Panc1 (cell line): ENCODE measurements at places on chromosomes 5 and 9.

- DNase-seq = no peak
Observed at GRCh38 chr9:72443855-72444254, 77.6 kb upstream of the TMC1 start.

DNA sequence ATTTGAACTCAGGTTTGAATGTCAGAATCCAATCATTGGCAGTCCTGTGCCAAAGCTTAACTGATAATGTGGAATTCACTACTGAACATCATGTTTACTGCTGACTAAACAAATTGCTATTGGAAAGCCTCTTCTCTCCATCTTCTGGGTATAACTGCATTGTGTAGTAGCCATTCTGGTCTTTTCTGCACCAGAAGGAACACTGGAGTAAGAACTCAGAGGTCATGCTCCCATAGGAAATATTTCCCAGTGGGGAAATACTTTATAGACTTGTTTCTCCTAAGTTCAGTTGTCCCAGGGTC is 25.9 kb downstream of the SLC1A3 start:
- no peak for DNase-seq

- no peak for DNase-seq
Observed at GRCh38 chr5:86463339-86463738, 154.4 kb upstream of the COX7C start.

- peak; percentile 28 for DNase-seq
Observed at GRCh38 chr5:1763548-1763911, 36.1 kb downstream of the MRPL36 start.

DNA sequence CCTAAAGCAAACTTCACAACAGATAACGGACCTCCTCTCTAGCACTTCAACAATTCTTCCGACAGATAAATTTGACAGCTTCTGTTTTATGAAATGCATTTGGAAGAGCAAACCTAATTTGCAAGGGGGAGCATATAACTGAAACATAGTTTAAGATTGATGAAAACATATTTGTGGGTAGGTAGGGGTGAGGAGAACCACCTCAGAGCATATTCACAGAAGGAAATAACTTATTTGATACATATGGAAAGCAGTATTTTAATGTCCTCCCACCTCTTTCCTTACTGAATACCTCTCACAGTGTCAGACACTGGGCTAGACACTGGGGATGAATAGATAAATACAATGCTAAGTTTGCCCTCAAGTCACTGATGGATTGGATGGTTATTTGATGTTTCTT is 384.8 kb downstream of the MAT2B start:
- no peak for DNase-seq

DNA sequence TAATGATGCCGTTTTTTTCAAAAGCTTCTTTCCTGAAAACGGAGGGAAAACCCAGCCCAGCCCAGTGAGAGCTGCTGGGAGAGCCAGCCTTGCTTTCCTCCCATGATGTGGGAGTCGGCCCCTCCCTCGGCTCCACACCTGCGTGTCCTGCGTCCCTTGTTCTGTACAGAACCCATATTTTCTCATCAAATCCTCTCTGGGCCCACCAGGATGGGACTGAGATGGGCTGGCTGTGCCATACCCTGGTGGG is 8.9 kb downstream of the FLT4 start:
- DNase-seq = no peak

GRCh38 chr5:90542827-90543519 is 13.6 kb upstream of the LYSMD3 start:
- no peak for DNase-seq

- no peak for DNase-seq
Observed at GRCh38 chr5:42887575-42887974, 75.9 kb upstream of the SELENOP start.

DNA sequence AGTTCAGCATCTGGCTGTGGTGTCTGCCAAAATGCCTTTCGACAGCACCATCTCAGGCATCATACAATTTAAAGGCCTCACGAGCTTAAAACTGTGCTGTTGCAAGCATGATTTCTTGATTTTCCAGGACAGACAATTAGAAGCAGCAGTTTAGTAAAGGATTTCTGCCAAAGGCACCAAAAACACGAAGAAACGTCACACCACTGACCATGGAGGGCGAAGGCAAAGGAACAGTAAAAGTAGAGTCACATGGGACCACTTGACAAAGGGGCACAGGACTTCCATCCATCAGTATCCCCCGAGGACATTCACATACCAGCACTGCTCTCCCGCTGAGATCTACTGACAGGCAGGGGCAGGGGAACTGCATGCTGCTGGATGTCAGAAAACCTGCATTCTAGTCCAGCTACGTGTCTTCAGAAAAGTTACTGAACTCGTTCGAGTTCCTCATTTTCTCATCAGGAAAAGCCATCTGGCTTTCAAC is 70.4 kb upstream of the FBXW11 start:
- DNase-seq = no peak

GRCh38 chr9:655875-656274 is 185.6 kb upstream of the DMRT1 start:
- DNase-seq = no peak

DNA sequence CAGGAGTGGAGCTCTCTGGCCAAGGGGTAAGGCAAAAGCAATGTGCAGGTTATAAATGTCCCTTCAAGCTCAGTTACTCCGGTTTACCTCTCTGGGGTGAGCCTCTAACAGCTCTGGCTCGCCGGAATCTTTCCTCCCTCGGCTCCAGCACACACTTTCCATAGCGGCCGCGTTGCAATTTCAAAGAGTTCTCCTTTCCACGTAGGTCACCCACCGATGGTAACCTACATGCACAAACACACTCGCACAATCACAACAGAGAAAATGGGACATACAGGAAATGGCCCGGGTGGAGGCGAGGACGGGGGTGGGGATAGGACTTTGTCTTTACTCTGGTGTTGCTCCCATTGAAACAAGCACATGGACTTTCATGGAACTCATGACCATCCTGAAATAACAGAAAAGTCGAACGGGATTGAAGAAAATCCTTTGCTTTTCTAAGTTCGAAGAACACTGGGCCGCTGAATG is 1.2 kb downstream of the LHFPL2 start:
- no peak for DNase-seq

- DNase-seq = no peak
Observed at GRCh38 chr5:61732796-61733195, 400.7 kb downstream of the ZSWIM6 start.

DNA sequence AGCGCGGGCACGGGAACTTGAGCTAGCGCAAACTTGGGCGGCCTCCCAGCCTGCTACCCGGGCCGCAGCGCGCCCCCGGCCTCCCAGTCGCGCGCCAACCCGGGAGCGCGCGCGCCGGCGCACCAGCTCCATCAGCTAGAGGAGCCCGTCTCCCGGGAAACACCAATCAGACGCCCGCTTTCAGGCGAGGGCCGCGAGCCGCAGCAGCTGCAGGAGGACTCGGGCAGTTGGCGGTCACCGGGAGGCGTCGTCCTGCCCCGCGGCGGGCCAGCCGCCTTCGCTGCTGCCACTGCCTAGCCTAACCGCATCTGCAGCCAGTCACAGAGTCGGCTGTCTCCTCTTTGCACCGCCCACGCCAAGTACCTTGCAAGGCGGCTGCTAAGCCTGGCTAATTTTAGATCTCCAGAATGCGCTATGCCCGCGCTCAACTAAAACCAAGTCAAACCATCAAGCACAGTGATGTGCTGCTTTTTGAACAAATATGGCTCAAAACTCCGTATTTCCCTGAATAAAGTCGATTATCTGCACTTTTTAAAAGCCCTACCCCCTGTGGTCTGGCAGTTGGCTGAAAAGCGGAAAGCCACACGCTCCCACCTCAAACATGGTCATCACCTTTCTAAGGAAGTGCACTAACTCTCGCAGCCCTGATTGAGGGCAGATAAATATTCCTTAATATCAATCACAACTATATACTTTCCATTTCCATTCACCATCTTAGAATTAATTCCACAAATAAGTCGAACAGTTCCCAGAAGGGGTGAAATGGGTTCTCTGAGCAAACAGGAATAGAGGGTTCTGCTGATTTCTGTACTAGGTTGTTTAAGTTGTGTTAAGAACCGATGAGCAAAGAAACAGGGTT is 221.8 kb downstream of the MEF2C start:
- no peak for DNase-seq

DNA sequence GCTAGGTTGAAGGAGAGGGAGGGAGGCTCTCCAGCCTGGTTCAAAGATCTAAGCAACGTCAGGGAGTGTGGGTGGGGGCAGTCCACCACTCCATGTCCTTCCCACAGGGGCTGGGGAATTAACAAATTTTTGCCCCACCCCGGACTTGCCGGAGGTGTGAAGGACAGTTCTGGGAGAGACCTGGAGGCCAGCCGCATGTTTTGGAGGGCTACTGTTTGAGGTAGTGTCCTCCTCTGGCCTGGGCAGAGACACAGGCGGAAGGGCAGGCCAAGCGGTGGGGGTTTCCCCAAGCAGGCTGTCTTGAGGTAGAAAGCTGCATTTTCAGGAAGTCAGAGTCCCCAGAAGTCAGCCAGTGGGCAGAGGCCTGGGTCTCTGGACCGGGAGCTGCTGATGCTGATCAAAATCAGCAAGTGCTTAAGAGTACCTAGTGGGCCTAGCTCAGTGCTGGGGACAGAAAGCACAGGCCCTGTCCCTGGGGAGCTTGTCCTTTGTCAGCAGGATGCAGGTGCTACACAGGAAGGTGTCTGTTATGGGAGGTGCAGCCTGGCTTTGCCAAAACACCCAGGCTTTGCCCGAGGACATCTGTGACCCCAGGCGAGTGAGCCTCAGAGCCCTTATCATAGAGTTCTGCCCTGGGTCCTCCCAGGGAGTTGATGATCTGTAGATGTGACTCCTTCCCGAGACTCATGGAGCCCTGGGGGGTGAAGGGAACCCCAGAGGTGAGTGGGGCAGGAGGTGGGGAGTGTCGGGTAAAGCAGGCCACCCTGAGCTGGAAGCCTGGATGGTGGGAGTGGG is 18.5 kb downstream of the JADE2 start:
- no peak for DNase-seq

GRCh38 chr5:174022384-174023095 is 23.0 kb upstream of the NSG2 start:
- no peak for DNase-seq

DNA sequence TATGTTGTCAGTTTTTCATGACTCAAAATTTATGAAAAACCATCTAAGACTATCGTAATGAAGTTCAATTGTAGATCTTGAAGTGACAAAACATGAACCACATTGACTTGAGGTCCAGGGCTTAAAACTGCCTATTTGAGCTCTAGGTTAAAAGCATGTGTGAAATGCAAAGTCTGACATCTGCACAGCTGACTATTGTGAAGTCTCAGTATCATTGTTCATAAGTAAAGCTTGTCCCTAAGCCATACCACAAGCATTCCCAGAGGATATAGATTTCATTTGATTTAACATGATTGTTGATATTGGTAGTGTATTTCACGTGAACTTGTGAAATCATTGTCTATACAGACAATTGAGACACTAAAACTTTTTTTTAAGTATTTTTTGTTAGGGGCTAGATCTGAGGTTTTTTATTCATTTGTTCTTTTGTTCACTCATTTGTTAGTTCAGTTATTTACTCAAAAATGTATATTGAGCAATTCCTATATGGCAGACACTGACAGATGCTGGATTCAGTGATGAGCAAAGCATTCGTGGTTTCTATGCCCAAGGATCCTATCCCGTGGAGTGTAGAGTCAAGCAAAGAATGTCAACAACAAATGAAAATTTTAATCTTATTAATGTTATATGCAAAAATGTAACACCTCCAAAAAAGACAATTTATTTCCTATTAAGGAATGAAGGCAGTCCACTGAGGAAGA is 485.2 kb downstream of the RAB3C start:
- DNase-seq = no peak

DNA sequence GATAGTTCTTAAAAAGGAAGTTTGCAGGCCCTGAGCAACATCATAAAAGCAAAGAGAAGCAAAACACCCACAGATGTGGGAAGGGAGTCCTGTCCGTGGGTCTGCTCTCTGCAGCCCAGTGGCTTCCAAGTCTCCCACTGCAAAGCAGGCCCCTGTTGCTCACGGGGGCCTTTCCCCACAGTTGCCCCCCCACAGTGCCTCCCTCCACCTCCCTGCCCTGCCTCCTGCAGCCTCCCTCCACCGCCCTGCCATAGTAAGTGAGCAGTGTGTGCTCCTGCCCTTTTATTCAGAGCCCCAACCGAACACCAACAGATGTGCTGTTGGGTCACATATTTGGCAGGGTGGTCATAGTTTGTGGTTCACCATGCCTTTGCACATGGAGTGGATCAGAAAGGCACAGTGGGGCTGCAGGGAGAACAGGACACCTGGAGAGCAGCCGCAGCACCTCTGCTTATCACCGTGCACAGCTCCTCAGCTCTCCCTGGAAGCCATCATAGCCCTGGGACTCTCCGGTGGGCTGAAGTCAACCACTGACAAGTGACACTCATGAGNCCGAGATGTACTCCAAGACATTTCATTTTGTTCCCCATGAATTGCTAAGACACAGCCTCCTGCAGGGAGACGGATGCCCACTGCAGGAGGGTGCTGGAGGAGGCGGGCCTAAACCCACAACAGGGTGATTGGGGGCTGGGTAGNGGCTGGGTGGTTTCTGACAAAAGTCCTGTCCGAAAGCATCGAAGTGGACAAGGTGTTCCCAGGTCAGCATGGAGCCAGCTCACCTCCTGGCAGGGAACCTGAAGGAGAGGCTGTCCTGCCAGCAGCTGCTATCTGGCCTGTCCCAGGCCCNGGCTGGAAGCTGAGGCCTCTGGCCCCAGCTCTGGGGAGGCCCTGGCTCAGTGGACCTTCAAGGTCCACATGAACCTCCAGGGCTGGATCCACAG is 278.9 kb downstream of the GADD45G start:
- DNase-seq = no peak

GRCh38 chr5:28499766-28500290 is 1461.4 kb upstream of the CDH9 start:
- no peak for DNase-seq

- DNase-seq = no peak
Observed at GRCh38 chr5:169051351-169051750, 249.6 kb downstream of the SLIT3 start.

GRCh38 chr5:158487156-158487555 is 612.6 kb downstream of the EBF1 start:
- DNase-seq = no peak

GRCh38 chr5:170582644-170583330 is 79.0 kb downstream of the KCNIP1 start:
- DNase-seq = no peak

GRCh38 chr9:112308588-112308987 is 24.8 kb downstream of the PTBP3 start:
- no peak for DNase-seq
